Neural crest cell (in vitro differentiated cells): ENCODE measurements at places on chromosomes 4 and X. TPM values are rescaled to one million over a fixed set of nuclear protein-coding genes. Genes with fewer than 3 reads are reported as not detected.

DNA sequence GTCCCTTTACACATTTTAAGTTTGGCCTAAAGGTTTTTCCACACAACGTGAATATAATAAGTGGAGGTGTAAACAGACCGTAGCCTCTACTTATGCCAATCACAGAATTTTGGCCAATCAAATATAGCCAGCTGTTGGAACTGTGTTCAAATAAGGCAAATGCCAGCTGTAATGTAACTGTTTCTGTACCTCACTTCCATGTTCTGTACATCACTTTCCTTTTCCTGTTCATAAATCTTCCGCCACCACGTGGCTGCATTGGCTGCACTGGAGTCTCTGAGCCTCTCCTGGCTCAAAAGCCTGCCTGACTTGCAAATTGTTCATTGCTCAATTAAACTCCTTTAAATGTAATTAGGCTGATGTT lies 105.1 kb upstream of the SMIM31 start:
- no peak overlapping the region for H3K4me3 ChIP-seq
- H3K27ac ChIP-seq: peak overlapping the region; percentile 78
- H3K4me1 ChIP-seq: no peaks in the 10 kb centered on the region
- DNase-seq: no peak
- H3K36me3 ChIP-seq: no peaks in the 10 kb centered on the region

DNA sequence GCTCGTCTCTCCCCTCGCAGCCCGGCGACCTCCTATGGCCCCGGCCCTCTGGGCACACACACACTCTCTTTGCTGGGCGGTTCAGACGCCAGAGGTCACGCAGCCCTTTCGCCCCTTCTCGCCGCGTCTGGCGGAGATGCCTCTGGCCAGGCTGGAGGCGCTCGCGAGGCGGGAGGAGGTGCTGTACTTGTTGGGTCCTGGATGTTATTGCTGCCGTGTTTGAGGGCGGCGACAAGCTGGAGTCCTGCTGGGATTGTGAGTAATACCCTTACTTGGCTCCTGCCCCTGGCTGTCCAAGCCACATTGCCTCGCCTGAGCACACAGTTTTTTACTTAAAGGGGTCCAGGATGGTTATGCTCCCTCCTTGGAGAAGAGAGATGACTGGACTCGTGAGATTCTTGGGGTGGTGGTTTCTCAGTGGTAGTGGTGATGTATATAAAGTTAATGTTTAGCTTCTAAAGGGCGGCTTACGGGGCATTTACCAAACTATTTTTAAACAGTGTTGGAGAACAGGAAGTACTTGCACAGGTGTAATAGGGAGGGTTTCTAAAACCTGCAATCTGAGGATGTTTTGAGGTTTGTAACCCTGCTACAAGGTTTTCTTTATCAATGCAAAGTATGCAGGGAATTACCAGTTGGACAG lies 572 bp downstream of the USP53 start:
- peak; percentile 76 for DNase-seq
- peak overlapping the region; percentile 91 for H3K27ac ChIP-seq

DNA sequence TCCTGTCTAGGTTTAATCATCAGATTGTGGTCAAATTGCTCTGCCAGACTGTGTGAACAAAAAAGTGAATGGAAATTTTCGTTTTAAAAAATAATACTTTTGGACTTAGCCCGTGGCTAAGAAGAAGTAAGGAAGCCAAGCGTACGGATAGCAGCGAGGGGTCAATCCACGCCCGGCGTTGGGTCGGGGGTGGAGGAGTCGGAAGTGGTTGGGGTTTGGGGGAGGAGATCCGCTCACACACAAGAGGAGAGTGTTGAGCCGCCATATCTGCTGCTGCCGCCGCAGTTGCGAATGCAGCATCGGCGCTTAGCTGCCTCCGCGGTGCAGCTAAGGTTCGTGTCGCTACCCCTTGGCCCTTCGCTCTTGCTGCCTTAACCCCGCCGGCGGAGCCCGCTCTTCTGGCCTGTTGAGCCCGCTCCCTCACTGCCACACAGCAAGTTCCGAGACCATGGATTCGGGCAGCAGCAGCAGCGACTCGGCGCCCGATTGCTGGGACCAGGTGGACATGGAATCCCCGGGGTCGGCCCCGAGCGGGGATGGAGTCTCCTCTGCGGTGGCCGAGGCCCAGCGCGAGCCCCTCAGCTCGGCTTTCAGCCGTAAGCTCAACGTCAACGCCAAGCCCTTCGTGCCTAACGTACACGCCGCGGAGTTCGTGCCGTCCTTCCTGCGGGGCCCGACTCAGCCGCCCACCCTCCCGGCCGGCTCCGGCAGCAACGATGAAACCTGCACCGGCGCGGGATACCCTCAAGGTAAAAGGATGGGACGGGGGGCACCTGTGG lies at the start of gene GSPT2:
Gene GSPT2 (plus strand): TSS at position 264 of the 779 bp plus-strand sequence. CDS start 185 bp downstream, at position 449.
- H3K4me3 ChIP-seq: peak within 1 kb of the TSS; percentile 89
- H3K36me3 ChIP-seq: peaks cover 18% of the 10 kb centered on the region
- peaks cover 26% of the 10 kb centered on the region for H3K4me1 ChIP-seq
- peaks cover 17% of the 10 kb centered on the region for H3K27me3 ChIP-seq
- DNase-seq: peak; percentile 43

GRCh38 chr4:159284113-159284512 lies 181.2 kb downstream of the RAPGEF2 start:
- DNase-seq: no peak
- peaks cover 3% of the 10 kb centered on the region for H3K36me3 ChIP-seq
- H3K4me1 ChIP-seq: peaks cover 23% of the 10 kb centered on the region
- no peak overlapping the region for H3K4me3 ChIP-seq

- peaks cover 51% of the 10 kb centered on the region for H3K4me1 ChIP-seq
- no peak for DNase-seq
- H3K4me3 ChIP-seq: peak overlapping the region; percentile 89
- peak overlapping the region; percentile 90 for H3K27ac ChIP-seq
Observed at GRCh38 chr4:184647266-184648053, 1.8 kb downstream of the CASP3 start.

DNA sequence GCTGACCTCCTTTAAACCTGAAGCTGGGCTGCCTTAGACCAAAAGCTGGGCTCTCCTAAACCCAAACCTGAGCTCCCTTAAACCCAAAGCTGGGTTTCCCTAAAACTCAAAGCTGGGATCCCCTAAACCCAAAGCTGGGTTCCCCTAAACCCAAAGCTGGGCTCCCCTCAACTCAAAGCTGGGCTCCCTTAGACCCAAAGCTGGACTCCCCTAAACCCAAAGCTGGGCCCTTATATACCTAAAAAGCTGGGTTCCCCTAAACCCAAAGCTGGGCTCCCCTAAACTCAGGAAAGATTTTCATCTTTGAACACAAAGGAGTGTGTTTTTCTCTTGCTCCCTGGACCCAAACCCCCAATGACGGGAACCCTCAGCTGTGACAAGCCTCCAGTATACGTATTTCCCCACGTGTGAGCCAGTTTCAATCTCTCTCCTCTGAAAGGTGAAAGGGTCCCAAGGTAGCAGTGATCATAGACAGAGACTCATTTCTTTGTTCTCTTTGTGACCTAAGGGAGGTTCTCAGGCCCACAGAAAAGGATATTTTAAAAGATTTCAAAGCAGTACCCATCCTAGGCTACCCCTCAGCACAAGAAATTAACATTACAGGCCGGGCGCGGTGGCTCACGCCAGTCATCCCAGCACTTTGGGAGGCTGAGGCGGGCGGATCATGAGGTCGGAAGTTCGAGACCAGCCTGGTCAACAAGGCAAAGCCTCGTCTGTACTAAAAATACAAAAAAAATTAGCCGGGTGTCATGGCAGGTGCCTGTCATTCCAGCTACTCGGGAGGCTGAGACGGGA lies 31.3 kb upstream of the ASMTL start:
- no peak for DNase-seq
- peaks cover 7% of the 10 kb centered on the region for H3K36me3 ChIP-seq
- no peak overlapping the region for H3K27ac ChIP-seq
- H3K4me1 ChIP-seq: peaks cover 18% of the 10 kb centered on the region

- no peaks in the 10 kb centered on the region for H3K36me3 ChIP-seq
- no peaks in the 10 kb centered on the region for H3K27me3 ChIP-seq
- H3K4me3 ChIP-seq: no peak overlapping the region
Observed at GRCh38 chrX:122122274-122122673, 1061.8 kb upstream of the GRIA3 start.

- peaks cover 4% of the 10 kb centered on the region for H3K36me3 ChIP-seq
- H3K4me3 ChIP-seq: no peak overlapping the region
Observed at GRCh38 chr4:94365304-94365703, 22.7 kb upstream of the HPGDS start.

DNA sequence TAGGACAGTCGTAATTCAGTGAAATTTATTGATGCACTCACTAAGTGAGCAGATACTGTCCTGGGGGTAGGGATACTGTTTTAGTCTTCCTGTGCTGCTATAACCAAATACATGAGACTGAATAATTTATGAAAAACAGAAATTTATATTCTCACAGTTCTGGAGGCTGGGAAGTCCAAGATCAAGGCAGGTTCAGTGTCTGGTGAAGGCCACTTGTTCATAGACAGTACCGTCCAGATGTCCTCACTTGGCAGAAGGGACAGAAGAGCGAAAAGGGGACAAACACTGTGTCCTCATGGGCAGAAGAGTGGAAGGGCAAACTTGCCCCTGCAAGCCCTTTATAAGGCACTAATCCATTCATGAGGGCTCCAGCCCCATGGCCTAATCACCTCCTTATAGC lies 45.6 kb downstream of the PGRMC2 start:
- peaks cover 15% of the 10 kb centered on the region for H3K36me3 ChIP-seq
- no peak overlapping the region for H3K27ac ChIP-seq
- H3K4me1 ChIP-seq: peaks cover 14% of the 10 kb centered on the region
- no peak overlapping the region for H3K4me3 ChIP-seq
- DNase-seq: no peak

DNA sequence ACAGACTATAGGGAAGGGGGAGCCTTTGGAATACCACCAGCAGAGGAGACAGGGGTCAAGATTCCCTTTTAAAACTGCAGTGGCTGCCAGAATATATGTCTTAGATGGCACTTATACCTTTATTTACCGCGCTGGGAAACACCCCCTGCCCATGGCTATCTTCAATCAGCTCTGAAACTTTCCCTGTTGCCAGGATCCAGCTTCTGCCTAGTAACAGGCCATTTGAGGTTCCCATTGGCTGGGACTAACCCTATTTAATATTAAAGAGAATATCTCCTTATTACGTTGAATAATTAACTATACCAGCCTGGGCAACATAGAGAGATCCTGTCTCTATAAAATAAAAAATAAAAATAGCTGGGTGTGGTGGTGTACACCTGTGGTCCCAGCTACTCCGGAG lies 23.8 kb downstream of the SOWAHB start:
- peaks cover 2% of the 10 kb centered on the region for H3K27me3 ChIP-seq
- no peaks in the 10 kb centered on the region for H3K36me3 ChIP-seq
- no peak overlapping the region for H3K4me3 ChIP-seq
- H3K27ac ChIP-seq: no peak overlapping the region
- H3K4me1 ChIP-seq: no peaks in the 10 kb centered on the region

- H3K27ac ChIP-seq: no peak overlapping the region
- no peaks in the 10 kb centered on the region for H3K36me3 ChIP-seq
- H3K4me1 ChIP-seq: no peaks in the 10 kb centered on the region
- no peak overlapping the region for H3K4me3 ChIP-seq
- no peak for DNase-seq
- no peaks in the 10 kb centered on the region for H3K27me3 ChIP-seq
Observed at GRCh38 chr4:107129611-107130010, 93.5 kb upstream of the DKK2 start.

- no peaks in the 10 kb centered on the region for H3K36me3 ChIP-seq
- DNase-seq: no peak
- H3K4me1 ChIP-seq: no peaks in the 10 kb centered on the region
- H3K27ac ChIP-seq: no peak overlapping the region
- H3K4me3 ChIP-seq: no peak overlapping the region
Observed at GRCh38 chrX:79259073-79259689, 108.0 kb downstream of the ITM2A start.

DNA sequence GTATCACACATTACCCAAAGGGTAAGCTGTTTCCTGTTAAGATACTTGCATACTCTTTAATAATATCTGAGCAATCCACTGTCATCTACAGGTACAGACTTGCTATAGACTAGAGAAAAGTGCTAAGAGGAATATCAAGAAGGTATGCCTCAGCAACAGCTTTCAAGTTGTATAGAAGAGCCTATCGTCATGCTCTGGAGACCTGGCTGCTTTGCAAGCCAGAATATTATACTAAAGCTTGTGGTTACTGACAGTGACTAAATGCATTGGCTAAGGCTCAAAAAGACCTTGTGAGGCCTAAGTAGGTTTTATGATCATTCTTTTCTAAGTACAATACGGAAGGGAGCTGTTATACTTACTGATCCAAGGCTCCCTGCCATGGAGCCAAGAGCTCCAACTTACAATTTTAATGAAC lies 11.3 kb downstream of the LAMP2 start:
- H3K27ac ChIP-seq: no peak overlapping the region
- H3K4me1 ChIP-seq: no peaks in the 10 kb centered on the region
- no peak for DNase-seq
- peaks cover 4% of the 10 kb centered on the region for H3K36me3 ChIP-seq
- H3K27me3 ChIP-seq: no peaks in the 10 kb centered on the region
- no peak overlapping the region for H3K4me3 ChIP-seq

- no peak overlapping the region for H3K27ac ChIP-seq
- H3K4me1 ChIP-seq: no peaks in the 10 kb centered on the region
- no peaks in the 10 kb centered on the region for H3K27me3 ChIP-seq
- peaks cover 26% of the 10 kb centered on the region for H3K36me3 ChIP-seq
- no peak overlapping the region for H3K4me3 ChIP-seq
Observed at GRCh38 chrX:72526534-72527508, 45.8 kb downstream of the HDAC8 start.

DNA sequence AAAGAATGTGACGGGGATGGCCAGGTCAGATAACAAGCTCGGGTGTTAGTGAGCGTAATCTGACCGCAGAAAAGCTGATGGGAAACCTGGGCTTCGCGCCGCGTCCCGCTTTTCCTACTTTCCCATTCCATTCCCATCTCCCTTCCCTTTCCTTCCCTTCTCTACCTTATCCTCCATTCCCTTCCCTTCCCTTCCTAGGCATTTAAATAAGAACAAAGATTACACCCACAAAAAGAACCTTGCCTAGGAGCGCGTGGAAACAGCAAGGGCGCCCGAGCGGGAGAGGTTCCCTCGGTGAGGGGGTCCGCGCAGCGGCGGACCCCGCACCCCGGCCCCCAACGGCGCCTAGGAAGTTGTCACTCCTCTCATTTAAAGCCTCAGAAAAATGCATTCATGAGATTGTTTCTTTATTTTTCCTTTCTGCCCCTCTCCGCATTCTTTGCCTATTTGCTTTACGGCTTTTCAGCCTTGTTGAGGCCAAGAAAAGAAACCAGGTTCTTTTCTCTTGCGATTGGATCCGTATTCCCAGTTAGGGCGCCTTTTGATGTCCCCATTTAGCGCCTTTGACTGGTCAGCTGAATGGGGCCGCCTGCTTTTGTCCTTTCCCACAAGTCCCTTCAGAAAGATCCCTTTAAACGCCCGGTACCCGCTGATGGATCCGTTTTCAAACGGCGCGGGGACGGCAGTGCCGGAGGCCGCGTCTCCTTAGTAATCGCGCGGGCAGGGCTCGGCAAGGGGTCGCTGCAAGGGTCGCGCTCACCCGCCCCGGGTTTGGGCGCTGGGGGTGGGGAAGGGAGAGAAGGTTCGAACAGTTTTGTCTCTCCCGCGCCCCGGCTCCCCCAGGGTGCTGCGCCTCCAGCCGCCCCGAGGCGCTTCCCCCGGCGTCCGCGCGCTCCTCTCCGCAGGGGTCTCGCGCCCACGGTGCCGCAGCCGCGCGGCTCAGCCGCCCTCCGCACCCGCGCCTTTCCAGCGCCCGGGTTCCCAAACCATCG lies 54.1 kb upstream of the TMEM33 start:
- peak overlapping the region; percentile 87 for H3K27ac ChIP-seq
- peaks cover 94% of the 10 kb centered on the region for H3K27me3 ChIP-seq
- no peak for DNase-seq
- H3K4me1 ChIP-seq: peaks cover 69% of the 10 kb centered on the region

SLC6A14 gene
- not detected in 2 replicates for total RNA-seq

OTUD5 gene
- total RNA-seq: 38.6 and 39.6 TPM in 2 replicates

CORIN gene
- total RNA-seq: 0.05 and 0.34 TPM in 2 replicates

CXorf66 gene
- not detected in 2 replicates for total RNA-seq

SMIM31 gene
- not detected in 2 replicates for total RNA-seq
